ENCODE measurements at places on chromosomes 4 and X.

GRCh38 chr4:101065346-101065745 lies 282.0 kb downstream of the PPP3CA start:
- no peak for DNase-seq

DNA sequence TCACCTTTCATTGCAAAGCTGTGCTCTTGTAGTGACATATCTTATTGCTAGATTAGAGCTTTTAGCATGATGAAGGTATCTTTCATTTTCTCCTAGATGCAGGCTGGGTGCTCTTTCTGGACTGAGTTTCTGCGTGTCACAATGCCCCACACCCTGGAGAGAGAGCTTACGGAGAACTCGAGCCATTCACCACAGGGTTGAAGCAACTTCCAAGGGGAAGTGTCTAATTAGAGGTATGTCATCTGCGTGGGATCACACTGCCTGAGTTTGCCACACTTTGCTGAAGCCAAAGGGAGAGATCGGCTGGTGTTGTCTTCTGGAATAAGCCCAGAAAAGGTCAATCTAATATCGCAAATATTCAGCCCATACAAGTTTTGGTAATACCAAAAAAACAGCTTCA lies 179.3 kb upstream of the MBNL3 start:
- no peak for DNase-seq

DNA sequence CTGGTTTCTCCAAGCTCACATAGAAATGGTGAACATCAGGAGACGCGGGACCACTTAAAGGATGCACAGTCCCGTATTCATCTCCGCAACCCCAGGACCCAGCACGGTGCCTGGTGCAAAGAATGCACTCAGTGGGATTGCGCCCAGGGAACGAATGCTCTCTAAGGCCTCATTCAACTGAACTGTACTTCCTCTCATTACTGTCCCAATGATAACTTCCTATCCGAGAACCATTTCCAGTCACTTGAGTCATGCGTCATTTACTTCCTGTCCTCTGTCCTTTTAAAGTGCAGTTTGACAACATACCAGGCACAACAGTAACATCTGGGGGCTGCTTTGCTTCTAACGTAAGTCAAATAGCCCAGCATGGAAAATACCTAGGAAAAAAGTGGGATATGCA lies 75.7 kb downstream of the RBM47 start:
- no peak for DNase-seq

DNA sequence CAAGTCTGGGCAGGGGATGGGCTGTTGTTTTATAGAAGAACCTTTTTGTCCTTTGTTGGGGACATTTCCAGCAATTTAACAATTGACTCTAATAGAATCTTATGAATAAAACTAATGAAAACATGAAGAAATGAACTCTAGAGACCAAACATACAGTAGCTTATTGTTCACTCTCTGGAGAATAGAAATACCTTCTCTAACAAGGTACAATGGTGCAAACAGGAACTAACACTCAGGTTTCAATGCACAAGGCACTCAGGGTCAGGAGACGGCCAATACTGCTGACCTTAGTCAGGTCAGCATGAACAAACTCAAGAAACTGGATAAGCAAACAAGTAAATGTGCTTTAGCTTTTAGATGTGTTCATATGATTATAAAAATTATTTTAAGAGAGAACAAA lies 39.6 kb upstream of the FBXW7 start:
- DNase-seq = no peak

GRCh38 chrX:139831017-139831416 lies 101.8 kb downstream of the ATP11C start:
- DNase-seq = no peak

GRCh38 chr4:38209654-38210053 lies 249.5 kb downstream of the PTTG2 start:
- no peak for DNase-seq

DNA sequence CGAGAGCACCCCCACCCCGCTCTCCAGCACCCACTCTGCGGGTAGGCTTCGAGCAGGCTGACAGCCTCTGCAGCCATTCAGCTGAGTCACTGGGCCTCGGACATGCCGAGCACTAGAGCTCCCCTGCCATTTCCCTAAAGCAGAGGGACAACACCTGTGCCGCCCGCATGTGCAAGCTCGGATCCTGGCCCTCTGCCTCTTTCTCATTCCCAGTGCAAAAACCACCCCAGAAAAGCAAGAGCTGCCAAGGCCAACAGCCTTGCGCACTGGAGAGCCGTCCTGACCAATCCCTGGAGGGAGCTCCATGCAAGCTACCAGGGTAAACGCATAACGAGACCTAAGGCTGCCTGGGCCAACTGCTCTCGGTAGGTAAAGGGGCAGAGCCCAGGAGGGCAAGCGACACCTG lies 5.3 kb downstream of the HCFC1 start:
- DNase-seq = no peak

DNA sequence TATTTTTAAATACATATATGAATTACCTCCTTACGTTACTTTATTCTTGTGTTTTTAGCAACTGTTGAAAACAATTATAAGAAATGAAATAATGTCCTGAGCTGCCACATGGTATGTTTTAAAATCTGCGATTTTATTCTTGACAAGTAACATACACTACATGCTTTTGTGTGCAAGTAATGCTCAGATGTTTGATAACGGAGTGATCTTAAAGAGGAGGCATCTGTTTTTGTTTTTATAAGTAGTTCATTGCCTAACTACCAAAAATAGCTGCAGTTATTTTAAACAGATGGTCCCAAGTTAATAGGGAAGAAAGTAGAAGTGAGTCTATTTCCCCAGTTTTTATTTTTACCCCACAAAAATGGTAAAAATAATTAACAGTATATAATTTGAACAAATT lies 55.2 kb downstream of the GAB1 start:
- DNase-seq = no peak

GRCh38 chr4:139300431-139301112 lies 733 bp upstream of the NAA15 start:
- no peak for DNase-seq

DNA sequence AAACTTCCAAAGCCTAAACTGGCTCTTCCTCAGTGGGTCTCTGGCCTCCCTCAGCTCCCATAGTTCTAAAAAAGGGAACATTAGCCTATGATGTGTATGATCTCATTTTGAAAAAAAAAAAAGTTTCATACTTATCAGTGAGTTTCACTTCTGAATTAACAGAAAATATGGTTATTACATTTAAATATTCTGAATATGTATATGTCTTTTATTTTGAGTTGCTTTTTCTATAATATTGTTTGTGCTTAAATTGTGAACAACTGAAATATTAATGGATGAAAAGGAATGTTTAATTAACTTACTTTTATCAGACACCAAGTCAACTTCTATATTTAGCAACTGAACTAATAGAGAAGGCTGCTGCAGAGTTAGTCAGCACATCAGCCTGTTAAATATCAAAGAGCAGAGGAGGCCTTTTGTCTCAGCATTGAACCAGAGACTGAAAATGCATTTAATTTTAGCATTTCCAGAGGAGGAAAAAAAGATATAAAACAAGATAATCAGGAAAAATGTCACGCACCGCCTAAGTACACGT lies 20.4 kb upstream of the FHL1 start:
- DNase-seq = no peak

DNA sequence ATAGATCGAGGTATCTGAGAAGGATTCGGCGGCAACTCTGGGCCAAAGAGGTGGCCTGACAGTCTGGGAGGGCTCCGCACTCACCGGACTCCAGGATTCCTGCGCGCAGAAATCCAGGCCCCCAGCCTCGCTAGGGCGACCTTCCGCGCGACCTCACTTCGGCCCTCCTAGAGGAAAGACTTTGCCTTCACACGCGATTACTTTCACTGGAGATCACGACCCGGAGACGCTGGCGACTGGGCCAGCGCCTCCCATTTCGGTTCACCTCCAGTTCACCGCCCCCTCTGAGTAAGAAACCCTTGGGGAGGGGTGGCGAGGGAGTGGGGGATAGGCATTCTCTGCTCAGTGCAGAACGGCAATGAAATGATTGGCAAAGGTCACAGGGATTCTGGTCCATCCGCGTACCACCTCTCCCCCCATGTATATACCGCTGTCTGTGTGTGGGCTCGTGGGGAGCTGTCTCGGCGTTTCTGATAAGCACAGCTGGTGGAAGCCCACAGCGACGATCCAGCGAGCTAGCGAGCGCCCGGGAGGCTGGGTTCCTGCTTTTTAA lies 2.5 kb downstream of the POU3F4 start:
- DNase-seq = no peak

DNA sequence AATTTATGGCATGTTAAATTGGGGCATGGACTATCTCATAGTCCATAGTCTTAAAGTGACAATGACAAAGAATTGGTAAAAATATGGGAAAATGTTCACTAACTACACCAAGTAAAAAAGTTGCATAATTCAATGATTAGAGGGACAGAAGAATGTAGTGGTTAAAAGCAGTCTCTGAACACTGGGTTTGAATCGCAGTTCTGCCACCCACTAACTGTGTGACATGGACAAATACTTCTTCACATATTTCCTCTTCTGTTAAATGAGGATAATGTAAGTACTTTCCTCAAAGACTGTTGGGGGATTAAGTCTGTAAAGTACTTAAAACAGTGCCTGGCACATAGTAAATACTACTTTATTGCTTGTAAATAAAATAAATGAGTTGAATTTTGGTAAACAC lies 15.3 kb downstream of the COQ2 start:
- DNase-seq = no peak

- DNase-seq = no peak
These were observed 118.3 kb downstream of the DNAAF6 start for GRCh38 chrX:107324493-107325310.
